ENCODE measurements at places on chromosomes 6 and 20.

- no peak overlapping the region for H3K4me3 ChIP-seq
- peak; percentile 87 for DNase-seq
- H3K27me3 ChIP-seq: peaks cover 18% of the 10 kb centered on the region
- H3K4me1 ChIP-seq: peaks cover 13% of the 10 kb centered on the region
- no peak overlapping the region for H3K27ac ChIP-seq
Measured at GRCh38 chr20:25136643-25137559, 55.0 kb upstream of the VSX1 start.

DNA sequence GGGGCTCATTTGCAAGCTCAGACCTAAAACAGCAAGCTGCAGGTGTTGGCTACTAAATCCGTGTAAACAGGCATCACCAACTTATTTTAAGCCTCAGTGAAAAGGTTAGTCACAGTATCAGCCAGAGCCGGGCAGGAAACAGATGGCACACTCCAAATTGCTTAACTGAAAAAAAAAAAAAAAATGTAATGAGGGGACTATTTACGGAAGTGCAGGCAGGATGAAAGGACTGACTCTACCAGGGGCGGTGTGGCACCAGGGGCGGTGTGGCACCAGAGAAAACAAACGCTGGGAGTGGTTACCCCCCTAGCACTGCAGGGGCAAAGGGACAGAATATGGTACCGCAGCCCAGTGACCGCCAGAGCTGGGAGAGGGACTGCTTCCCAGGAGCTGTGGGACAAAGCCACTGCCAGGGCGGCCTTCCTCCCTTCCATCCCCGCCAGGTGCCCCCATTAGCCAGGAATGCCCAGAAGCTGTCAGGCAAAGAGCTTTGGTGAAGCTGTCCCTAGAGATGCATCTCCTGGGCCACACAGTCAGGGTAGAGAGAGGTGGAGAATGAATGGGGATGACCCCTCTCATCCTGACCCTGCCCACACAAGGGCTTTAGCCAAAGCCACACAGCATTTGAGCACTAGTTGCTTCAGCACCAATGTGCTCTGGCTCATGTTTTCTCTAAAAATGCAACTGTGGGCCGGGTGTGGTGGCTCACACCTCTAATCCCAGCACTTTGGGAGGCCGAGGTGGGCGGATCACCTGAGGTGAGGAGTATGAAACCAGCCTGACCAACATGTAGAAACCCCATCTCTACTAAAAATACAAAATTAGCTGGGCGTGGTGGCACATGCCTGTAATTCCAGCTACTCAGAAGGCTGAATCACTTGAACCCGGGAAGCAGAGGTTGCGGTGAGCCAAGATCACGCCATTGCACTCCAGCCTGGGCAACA is 39.6 kb upstream of the GFOD1 start:
- DNase-seq: peak; percentile 35
- H3K27me3 ChIP-seq: no peaks in the 10 kb centered on the region
- H3K4me3 ChIP-seq: no peak overlapping the region
- H3K4me1 ChIP-seq: peaks cover 14% of the 10 kb centered on the region
- H3K27ac ChIP-seq: peak overlapping the region; percentile 51

- H3K4me3 ChIP-seq: no peak overlapping the region
- no peaks in the 10 kb centered on the region for H3K4me1 ChIP-seq
Measured at GRCh38 chr6:167970230-167970629, 27.2 kb upstream of the KIF25 start.

DNA sequence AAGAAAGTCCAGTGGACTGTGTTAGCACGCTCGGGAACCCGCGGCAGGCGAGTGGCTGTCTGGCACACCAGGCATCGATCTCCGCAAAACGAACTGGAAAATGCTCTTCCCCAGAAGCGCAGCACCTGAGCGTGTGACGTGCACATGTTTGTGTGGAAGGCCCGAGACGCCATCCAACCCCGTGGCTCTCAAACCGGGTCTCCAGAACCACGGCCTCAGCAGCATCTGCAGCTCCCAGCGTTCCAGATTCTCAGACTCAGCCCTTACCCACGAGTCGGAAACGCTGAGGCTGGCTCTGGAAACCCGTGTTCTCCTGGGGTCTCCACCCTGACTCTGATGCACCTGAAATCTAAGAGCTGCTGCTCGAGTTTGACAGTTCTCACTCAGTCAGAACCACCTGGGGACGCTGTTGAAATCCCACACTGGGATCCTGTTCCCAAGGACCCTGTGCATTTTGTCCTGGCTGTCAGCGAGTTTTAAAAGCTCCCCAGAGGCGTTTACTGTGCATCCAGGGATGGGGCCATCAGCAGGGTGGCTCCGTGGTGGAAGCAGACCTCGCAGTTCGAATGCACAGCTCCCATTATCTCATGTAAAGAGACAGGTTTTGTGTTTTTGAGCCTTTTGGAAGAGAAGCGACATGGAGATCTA is 69.0 kb downstream of the DLL1 start:
- peaks cover 45% of the 10 kb centered on the region for H3K4me1 ChIP-seq
- H3K36me3 ChIP-seq: no peaks in the 10 kb centered on the region
- H3K4me3 ChIP-seq: no peak overlapping the region
- H3K27me3 ChIP-seq: no peaks in the 10 kb centered on the region
- H3K27ac ChIP-seq: no peak overlapping the region
- DNase-seq: no peak

GRCh38 chr6:2744209-2744771 is 6.4 kb downstream of the MYLK4 start:
- no peak for DNase-seq
- H3K4me3 ChIP-seq: no peak overlapping the region

DNA sequence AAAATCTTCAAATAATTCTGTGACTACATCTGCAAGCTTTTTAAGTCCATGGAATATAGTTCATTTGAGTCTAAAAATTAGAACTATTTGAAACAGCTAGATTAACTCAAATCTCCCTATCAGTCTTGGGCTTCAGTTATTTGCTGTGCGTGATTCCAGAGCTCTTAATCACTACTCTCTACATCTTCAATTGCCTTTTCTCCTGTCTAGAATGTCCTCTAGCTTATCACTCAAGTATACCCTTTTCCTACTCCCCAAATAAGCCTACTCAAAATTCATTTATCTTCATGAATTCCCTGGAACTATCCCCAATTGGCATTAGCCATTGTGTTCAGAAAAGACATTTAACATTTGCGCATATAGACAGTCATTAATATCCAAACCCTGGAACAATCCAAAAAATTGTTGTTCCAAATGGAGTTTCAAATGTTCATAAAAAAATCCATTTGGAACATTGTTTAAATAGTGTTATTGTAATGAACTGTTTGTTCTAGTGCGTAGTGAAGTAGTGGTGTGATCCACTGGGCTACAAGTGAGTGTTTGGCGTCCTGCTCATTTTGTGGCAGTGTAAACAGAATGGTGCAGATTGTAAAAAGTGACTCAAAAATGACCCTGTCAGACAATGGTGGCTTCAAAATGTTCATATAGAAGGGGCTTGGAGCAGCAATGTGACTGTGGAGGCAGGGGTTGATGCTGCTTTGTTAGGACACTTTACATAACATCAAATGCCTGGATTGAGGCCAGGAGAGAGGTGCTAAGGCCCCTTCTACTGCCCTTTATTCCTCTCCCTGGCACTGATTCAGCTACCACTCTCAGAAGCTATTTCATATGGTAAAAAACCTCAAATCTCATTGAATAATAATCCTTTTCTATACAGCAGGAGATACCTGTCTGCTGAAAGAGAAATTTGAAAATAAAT is 122.3 kb downstream of the KIF6 start:
- H3K4me1 ChIP-seq: no peaks in the 10 kb centered on the region
- peaks cover 11% of the 10 kb centered on the region for H3K27me3 ChIP-seq
- DNase-seq: no peak

DNA sequence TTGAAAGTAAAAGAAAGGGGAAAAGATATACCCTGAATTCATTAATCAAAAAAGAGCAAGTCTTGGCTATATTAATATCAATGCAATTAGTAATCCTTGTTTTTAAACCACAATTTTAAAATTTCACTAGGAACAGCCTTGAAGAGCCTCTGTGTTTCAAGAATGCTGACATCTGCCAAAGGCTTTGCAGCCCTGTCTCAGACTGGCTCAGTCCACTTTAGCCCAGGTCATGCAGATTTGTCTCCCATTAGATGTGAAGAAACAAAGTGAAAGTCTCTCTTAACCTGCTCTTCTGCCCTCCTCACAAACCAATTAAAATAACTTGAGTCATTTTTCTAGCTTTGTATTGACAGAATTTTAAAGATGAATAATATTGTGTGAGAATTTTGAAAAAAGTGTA is 102.7 kb upstream of the CARMIL1 start:
- H3K36me3 ChIP-seq: no peaks in the 10 kb centered on the region
- no peak overlapping the region for H3K27ac ChIP-seq
- H3K27me3 ChIP-seq: no peaks in the 10 kb centered on the region
- no peak overlapping the region for H3K4me3 ChIP-seq
- no peak for DNase-seq
- peaks cover 41% of the 10 kb centered on the region for H3K4me1 ChIP-seq

DNA sequence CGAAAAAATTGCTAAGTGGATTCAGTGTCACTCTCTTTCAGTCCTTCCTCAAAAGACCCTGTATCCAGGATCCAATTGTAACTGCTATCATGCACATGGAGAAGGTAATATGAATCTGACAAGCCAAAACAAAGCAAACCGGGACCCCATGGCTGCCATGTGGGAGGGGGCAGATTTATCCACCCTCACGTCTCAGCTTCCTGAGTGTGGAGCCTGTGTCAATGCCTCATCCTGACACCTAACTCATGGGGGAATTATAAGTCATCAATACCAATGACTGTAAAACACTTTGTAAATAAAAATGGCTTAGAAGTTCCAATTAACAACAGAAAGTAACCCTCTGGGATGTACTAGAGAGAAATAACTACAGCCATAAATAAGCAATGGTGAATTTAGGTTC is 174.1 kb upstream of the MCHR2 start:
- no peaks in the 10 kb centered on the region for H3K36me3 ChIP-seq
- no peaks in the 10 kb centered on the region for H3K27me3 ChIP-seq
- no peak for DNase-seq

- no peak for DNase-seq
- no peaks in the 10 kb centered on the region for H3K27me3 ChIP-seq
- peaks cover 5% of the 10 kb centered on the region for H3K4me1 ChIP-seq
- H3K27ac ChIP-seq: no peak overlapping the region
Measured at GRCh38 chr6:90729057-90729456, 142.2 kb upstream of the MAP3K7 start.

GRCh38 chr6:4849226-4850022 is 73.2 kb downstream of the CDYL start:
- DNase-seq: no peak
- no peak overlapping the region for H3K4me3 ChIP-seq
- H3K27me3 ChIP-seq: no peaks in the 10 kb centered on the region
- no peak overlapping the region for H3K27ac ChIP-seq
- H3K4me1 ChIP-seq: peaks cover 7% of the 10 kb centered on the region

DNA sequence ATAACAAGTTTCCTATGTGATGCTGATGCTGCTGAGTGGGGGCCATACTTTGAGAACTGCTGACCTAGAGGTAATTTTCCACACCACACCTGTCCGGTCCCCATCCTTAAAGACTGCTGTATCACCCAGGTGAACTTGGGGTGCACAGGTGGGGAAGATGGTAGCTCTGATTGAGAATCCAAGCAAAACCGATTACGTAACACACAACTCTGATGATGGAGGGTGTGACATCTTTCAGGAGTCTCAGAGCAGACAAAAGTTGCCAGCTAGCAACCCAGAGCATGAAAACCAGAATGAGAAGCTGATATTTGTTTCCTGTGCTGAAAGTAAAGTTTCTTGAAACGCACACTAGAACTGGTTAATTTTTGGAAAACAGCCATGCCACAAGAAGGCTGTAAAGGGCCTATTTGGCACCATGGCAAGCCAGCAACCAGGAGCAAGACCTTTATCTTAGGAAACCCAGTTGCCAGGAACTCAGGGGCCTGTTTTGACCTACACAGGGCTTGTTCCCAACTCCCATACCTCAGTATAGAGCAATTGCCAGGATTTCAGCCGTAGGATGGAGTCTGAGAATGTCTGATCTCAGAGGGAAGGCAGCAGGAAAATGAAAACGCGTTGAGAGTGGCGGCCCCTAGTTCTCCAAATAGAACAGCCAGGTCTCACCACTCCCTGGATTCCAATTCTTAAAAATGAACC is 21.6 kb upstream of the TBC1D7 start:
- DNase-seq: no peak
- H3K4me1 ChIP-seq: peaks cover 18% of the 10 kb centered on the region
- no peaks in the 10 kb centered on the region for H3K27me3 ChIP-seq
- no peaks in the 10 kb centered on the region for H3K36me3 ChIP-seq
- no peak overlapping the region for H3K27ac ChIP-seq

DNA sequence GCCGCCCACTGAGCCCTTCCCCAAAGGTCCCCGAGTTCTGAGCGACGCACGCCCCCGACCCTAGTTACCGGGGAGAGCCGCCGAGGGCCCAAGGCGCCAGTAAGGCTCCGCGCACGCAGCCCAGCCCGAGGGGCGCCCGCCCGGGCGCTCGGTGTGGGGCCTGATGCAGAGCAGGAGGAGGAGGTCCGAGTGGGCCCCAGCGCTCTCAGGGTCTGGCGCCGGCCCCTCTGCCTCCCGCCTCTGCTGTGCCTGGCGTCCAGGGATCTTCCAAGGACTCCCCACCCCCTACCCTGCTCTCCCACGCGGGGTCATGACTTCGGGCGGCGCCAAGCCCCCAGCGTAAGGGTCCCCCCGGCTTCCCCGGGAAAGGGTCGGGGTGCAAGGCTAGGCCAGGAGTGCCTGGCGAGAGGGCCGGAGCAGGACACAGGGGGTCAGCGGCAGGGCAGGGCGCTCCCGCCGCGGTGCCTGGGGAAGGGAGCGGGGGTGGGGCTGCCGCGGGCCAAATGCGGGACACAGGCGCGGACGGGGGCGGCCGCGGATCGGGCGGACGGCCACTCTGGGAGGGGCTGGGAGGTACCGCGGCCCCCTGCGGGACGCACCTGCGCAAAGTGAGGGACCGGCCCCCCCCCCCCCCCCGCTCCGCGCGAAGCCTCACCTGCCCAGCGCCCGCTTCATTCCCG is 637 bp downstream of the ABHD12 start:
- H3K4me3 ChIP-seq: peak overlapping the region; percentile 75
- H3K27ac ChIP-seq: no peak overlapping the region
- H3K4me1 ChIP-seq: peaks cover 7% of the 10 kb centered on the region
- no peaks in the 10 kb centered on the region for H3K27me3 ChIP-seq
- DNase-seq: peak; percentile 35

DNA sequence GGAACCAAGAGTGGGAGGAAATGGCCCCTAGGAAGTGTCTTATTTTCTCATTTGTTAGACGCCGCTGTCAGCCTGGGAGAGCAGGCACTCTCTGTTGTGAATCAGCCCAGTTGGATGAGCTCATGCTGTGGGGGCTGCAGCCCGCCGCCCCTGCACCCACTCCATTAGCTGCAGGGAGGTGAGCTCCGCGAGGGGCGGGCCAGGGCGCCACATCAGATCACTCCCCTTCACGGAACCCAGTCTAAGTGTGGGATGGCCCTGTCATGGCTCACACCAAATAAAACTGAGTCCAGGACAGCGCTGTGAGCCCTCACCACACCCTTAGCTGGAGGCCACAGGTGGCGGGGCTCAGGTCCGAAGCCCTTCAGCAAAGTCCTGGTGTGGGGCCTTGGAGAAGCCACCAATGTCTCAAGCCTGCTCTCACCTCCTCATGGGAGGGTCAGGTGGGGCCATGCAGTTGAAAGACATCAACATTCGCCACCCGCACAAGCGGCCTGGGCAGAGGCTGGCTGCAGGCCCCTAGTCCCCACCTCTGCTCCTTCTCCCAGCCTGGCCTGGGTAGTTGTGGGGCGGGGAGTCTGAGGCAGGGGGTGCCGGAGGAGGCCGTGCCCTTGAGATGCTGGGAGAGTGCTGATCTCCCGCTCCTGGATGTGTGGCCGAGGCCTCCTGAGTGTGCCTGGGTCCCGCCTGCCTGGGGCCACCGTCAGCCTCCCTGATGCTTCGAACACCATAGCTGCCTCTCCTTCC is 66.2 kb upstream of the SLCO4A1 start:
- H3K36me3 ChIP-seq: no peaks in the 10 kb centered on the region
- no peaks in the 10 kb centered on the region for H3K4me1 ChIP-seq
- H3K4me3 ChIP-seq: no peak overlapping the region
- H3K27ac ChIP-seq: no peak overlapping the region

All from MCF 10A (cell line).